ENCODE measurements at places on chromosomes 6 and 20.

GRCh38 chr20:32271620-32272019 is 5.8 kb upstream of the KIF3B start:
- DNase-seq = no peak

DNA sequence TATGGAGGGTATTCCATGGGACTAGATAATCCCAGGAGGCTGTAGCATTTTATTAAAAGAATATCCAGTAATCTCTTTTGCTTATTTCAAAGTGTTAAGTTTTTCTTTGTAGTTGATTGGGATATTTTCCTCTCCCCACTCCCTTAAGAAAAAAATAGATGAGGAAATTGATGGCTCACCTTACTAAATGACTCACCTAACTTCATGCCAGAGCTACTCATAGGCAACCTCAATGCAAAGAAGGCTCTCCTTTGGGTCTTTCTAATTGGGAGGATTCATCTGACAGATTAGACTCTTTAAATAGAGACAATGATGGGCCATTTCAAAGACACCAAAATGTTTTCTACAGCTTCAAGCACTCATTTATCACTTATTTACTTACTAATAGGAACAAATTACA is 528.5 kb upstream of the BTBD3 start:
- no peak for DNase-seq

- DNase-seq = no peak
These were observed 2.5 kb upstream of the SRSF12 start for GRCh38 chr6:89120371-89120770.

DNA sequence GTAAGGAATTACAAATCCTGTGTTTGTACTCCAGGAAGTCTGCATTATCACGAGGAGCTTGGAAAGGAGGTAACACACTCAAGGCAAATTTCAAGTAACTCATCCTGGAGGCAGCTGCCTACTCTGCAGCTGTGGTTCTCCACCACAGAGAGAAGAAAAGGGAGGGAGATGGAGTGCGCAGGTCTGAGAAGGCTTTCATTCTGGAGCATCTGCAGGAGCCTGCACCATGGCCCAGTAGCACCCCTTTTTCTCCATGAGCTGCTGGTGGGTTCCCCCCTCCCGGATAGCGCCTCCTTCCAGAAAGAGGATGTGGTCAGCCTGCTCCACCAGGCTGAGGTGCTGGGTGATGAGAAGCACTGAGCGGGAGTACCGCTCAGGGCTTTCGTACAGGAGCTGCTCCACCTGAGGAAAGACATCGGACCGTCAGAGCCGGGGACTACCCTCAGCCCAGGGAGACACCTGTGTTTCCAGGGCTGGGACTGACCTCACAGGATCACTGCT is 1.6 kb upstream of the PSMB8 start:
- DNase-seq = no peak

DNA sequence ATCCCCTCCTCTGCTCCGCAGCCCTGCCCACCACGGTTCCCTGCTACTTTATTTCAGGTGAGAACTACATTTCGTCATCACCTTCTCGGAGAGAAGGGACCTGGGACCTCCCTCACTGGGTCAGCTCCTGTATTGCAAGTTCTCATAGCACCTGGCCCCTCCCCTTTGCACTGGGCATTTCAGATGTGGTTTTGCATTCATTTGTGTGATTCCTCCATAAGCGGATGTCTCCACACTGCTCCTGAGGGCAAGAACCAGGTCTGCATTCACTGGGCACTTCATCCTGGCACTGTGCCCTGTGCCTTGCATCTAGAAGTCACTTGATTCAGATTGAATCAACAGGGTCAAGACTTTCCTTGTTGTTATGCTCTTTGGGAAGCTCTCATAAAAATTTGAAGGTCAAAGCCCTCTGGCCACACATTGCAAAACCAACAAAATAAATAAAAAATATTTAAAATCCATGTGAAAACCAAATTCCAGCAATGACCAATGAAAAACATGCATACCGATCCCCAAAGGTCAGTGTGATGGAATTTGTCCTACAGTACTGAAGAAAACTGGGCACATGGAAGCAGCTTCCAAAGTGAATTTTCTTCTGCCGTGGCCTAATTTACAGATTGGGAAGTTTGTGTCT is 89.1 kb upstream of the F13A1 start:
- DNase-seq = no peak

- DNase-seq = no peak
These were observed 23.7 kb downstream of the SNRPB start for GRCh38 chr20:2446845-2447244.
